Activated naive CD8-positive, alpha-beta T cell treated with anti-CD3 and anti-CD28 coated beads, Interleukin-2, amount 10 ng/mL, durations not matched to agents 7 days and 5 days (primary cell): ENCODE measurements at places on chromosomes 7 and 10. TPM values are rescaled to one million over a fixed set of nuclear protein-coding genes. Genes with fewer than 3 reads are reported as not detected.

The A1CF gene
- not detected for total RNA-seq

DNA sequence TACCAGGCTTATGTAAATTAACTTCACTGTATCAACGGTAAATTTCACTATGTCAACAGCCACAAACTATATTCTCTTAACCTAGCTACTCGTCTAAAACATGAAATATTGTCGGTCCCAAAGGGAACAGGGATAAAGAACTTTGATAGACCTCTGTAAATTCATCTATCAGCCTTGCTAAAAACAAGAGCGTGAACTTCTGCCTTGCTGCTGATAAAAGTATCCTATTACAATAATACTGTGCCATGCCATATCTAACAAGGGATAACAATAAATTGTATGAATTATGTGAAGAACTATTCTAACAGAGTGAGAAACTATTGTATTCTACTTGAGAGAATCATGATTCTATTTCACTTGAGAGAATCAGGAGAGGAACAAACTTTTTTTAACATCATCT is 117.2 kb downstream of the CNOT4 start:
- no peaks in the 10 kb centered on the region for H3K4me1 ChIP-seq
- H3K36me3 ChIP-seq = peaks cover 22% of the 10 kb centered on the region
- no peaks in the 10 kb centered on the region for H3K27me3 ChIP-seq
- DNase-seq = no peak

- H3K36me3 ChIP-seq = no peaks in the 10 kb centered on the region
- H3K27me3 ChIP-seq = peaks cover 40% of the 10 kb centered on the region
- H3K4me1 ChIP-seq = no peaks in the 10 kb centered on the region
- DNase-seq = no peak
- no peak overlapping the region for H3K27ac ChIP-seq
Measured at GRCh38 chr10:116766241-116766827, 24.0 kb upstream of the HSPA12A start.

- peaks cover 5% of the 10 kb centered on the region for H3K36me3 ChIP-seq
- DNase-seq = no peak
- H3K27me3 ChIP-seq = no peaks in the 10 kb centered on the region
- H3K4me1 ChIP-seq = no peaks in the 10 kb centered on the region
- no peak overlapping the region for H3K4me3 ChIP-seq
- no peak overlapping the region for H3K27ac ChIP-seq
Measured at GRCh38 chr7:151601521-151602305, 82.0 kb upstream of the RHEB start.

The NPY gene
- not detected for total RNA-seq

The GIMAP5 gene
- total RNA-seq = 112 TPM

- H3K36me3 ChIP-seq = no peaks in the 10 kb centered on the region
- no peak overlapping the region for H3K4me3 ChIP-seq
- H3K27me3 ChIP-seq = no peaks in the 10 kb centered on the region
Measured at GRCh38 chr7:32204361-32205018, 134.3 kb upstream of the PDE1C start.

GRCh38 chr7:158263964-158264748 is 323.5 kb downstream of the PTPRN2 start:
- no peak overlapping the region for H3K27ac ChIP-seq
- H3K36me3 ChIP-seq = no peaks in the 10 kb centered on the region
- no peak overlapping the region for H3K4me3 ChIP-seq
- DNase-seq = peak; percentile 7
